NCI-H345 (cell line): ENCODE measurements at places on chromosomes 5 and 9.

- no peak for DNase-seq
Measured at GRCh38 chr9:90943341-90943740, 141.7 kb downstream of the SYK start.

DNA sequence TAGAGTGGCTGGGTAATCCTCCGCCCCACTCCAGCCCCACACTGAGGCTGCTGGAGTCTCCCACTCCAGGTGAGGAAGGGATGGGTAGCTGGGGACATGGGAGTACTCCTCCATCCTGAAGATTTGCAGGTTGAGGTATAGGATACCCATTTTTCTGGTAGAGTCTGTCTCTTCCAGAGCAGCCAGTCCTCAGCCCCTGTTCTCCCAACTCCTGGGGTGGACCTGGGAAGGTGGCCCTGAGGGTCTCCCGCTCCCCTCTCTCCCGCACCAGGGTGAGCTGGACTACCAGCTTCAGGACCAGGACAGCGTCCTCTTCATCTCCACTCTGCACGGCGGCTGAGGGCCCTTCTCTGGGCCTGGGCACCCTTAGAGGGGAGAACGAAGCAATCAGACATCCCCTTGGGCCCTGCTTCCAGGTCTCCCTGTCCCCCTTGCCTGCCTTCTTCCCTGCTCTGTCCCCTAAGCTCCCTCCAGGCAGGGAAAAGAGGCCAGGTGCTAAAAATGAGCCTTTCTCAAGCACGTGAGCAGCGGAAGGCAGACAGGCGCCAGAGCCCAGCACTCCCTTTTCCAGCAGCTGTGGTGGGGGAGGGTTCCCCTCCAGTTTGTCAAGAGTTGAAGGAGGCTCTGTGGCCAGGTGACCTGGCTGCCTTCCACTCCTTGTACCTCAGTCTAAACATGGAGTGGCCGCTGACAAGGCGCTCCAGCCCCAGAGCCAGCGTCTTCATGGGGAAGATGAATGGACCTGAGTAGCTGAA, 18.4 kb downstream of the URM1 start:
- DNase-seq: no peak

- DNase-seq: peak; percentile 83
Measured at GRCh38 chr9:93582115-93582514, 5.7 kb downstream of the PHF2 start.

GRCh38 chr5:154721481-154722058, 33.6 kb upstream of the LARP1 start:
- no peak for DNase-seq
